ENCODE measurements at places on chromosomes 5 and 9. TPM values are rescaled to one million over a fixed set of nuclear protein-coding genes. Genes with fewer than 3 reads are reported as not detected.

The KLF9 gene
- total RNA-seq = 5.9 TPM

The PRRX2 gene
- not detected for total RNA-seq

The TEX48 gene
- total RNA-seq = not detected

The AJM1 gene
- 5.6 TPM for total RNA-seq

The RFESD gene
- 5.9 TPM for total RNA-seq

The PDCD1LG2 gene
- total RNA-seq = 1.8 TPM

The MOB3B gene
- total RNA-seq = 3.7 TPM

GRCh38 chr9:32968101-32969011 lies 33.1 kb downstream of the APTX start:
- H3K4me3 ChIP-seq = no peak overlapping the region
- no peak overlapping the region for H3K27ac ChIP-seq
- no peaks in the 10 kb centered on the region for H3K4me1 ChIP-seq
- no peaks in the 10 kb centered on the region for H3K27me3 ChIP-seq
- DNase-seq = peak; percentile 59
- H3K36me3 ChIP-seq = peaks cover 22% of the 10 kb centered on the region

- no peaks in the 10 kb centered on the region for H3K36me3 ChIP-seq
- no peaks in the 10 kb centered on the region for H3K27me3 ChIP-seq
- no peak for DNase-seq
- no peaks in the 10 kb centered on the region for H3K4me1 ChIP-seq
- H3K4me3 ChIP-seq = no peak overlapping the region
- no peak overlapping the region for H3K27ac ChIP-seq
Measured at GRCh38 chr5:97591781-97592180, 408.7 kb upstream of the RIOK2 start.

DNA sequence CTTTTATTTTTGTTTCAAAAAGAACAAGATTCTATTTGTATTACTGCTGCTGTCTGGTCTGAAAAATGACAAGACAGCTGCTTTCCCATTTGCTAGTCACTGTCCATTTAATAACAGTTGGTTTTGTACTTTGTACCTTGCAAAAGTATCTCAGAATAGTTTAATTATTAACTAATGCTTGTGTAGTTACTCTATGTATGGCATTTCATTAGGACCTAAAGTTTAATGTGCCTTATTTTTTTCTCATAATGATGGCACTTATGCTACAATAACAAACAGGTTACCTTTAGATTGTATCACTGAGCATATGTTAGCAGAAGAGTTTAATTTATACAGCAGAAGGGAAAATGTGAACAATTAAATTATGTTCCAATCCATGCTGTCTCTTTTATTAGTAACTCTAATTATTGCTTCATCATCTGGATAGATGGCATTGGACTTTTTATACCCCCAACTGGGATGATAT lies 134.2 kb downstream of the CDH10 start:
- H3K27ac ChIP-seq = no peak overlapping the region
- no peaks in the 10 kb centered on the region for H3K36me3 ChIP-seq
- H3K27me3 ChIP-seq = no peaks in the 10 kb centered on the region
- H3K4me1 ChIP-seq = no peaks in the 10 kb centered on the region
- H3K4me3 ChIP-seq = no peak overlapping the region

DNA sequence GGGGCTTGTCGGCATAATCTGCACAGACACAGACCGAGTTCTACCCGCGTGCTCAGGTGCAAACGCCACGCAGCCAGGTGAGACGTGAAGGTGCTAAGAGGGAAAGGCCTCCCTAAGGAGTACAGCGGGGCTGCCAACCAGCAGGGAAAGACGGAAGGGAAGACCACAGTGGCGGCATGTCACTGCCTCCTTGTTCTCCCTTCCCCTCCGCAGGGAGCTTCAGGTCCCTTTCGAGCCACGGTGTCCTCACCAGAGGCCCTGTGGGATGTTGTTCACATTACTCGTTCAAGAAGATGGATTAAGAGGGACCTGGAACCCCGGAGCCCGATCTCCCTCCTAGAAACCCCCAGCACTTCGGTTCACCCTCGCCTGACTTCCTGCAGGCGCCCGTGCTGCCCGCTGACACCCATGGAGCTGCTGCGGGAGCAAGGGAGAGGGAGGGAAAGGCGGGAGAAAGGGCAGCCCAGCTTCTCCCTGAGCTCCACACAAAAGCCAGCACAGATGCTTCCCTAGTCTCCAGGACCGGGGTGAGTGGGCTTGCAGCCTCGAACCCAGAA lies 686 bp downstream of the BRD9 start:
- peaks cover 39% of the 10 kb centered on the region for H3K36me3 ChIP-seq
- H3K27me3 ChIP-seq = no peaks in the 10 kb centered on the region
- peak; percentile 27 for DNase-seq

- H3K27me3 ChIP-seq = no peaks in the 10 kb centered on the region
- peaks cover 13% of the 10 kb centered on the region for H3K4me1 ChIP-seq
- H3K27ac ChIP-seq = no peak overlapping the region
- peak; percentile 75 for DNase-seq
- no peak overlapping the region for H3K4me3 ChIP-seq
Measured at GRCh38 chr5:164277720-164278119, 772.3 kb downstream of the MAT2B start.

DNA sequence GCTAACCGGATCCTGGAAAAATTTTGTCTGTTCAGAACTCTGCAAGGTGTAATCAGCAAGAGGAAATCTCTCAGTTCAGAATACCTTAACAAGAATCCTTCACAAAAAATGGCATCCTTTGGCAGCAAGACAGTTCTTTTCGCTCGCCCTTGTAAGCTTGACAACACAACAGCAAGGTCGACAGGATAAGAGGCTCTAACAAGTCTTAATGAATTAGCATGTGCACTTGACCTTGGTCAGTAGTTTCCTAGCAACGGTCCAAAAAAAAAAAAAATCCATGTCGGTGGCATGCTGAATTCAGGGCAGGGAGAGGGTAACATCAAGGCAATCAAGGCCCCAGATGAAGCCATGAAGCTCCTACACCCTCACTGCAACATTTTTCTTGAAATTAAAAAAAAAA lies 172.8 kb downstream of the APBA1 start:
- H3K36me3 ChIP-seq = no peaks in the 10 kb centered on the region
- H3K4me1 ChIP-seq = peaks cover 12% of the 10 kb centered on the region
- H3K27ac ChIP-seq = no peak overlapping the region
- no peaks in the 10 kb centered on the region for H3K27me3 ChIP-seq

- H3K4me1 ChIP-seq = peaks cover 10% of the 10 kb centered on the region
- no peaks in the 10 kb centered on the region for H3K27me3 ChIP-seq
- H3K27ac ChIP-seq = peak overlapping the region; percentile 95
Measured at GRCh38 chr5:126778675-126779403, 1.9 kb downstream of the LMNB1 start.

DNA sequence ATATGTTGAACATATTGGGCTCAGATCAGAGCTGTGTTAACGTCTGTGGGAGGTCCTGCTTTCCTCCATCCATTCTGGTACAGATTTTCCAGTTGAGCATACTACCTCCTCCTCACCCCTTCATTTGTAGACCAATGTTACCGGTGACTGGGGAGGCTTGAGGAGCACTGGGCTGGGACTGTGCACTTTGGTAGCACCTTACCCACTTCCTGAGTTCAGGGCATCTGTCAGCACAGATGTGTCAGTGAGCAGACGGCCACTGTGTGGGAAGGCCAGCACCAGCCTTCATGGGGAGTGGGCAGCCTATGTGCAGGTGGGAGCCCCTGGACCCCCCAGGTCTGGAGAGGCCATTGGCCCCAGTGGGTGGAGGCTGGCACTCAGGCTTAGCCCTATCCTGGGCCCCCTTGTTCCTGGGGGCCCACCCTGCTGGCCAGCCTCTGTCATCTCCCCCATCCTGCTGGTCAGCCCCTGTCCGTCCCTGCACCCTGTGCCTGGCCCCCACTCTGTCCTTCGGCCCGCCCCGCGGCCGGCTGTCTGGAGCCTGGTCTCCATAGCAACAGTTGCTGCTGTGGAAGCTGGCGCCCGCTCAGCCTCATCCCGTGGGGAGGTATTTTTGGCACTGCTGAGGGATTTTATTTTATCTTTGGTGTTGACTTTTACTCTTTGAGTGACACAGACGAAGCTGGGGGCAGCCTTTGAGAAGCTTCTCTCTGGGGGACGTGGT lies 21.3 kb downstream of the WNK2 start:
- H3K27ac ChIP-seq = no peak overlapping the region
- no peak overlapping the region for H3K4me3 ChIP-seq
- H3K36me3 ChIP-seq = no peaks in the 10 kb centered on the region

DNA sequence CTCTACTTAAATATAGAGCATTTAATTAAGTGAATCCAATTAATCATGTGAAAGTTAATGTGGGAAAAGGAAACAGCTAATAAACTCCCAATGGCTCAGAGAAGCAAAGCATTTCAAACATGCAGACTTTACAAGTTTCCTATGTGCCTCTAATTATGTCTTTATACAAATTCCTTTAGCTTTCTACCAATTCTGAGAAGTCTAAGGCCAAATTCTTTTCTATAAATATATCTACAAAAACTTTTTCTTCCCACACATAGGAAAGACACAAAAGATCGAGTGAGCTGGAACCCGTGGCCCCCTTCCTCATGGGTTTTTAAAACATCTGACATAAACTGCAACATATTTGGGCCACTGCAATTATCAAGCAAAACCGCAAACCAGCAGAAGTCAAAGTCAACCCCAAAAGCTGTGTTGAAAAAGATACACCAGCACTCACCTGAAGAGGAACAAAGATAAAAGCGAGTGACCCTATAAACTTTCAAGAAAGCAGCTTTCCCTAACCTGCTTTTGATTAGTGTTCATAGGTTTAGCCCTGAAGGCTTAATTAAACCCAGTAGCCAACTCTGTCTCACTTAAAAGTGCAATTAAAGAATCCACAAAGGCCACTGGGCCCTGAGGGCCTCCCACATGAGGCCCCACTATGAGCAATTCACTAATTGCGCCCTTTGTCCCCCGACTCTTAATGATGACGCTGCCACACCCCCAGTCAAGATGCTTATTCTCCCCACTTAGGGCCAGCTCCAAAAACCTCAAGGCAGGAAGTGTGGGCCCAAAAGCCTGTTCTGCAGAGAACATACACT lies 12.1 kb downstream of the SEMA5A start:
- DNase-seq = no peak
- no peak overlapping the region for H3K4me3 ChIP-seq
- no peak overlapping the region for H3K27ac ChIP-seq
- no peaks in the 10 kb centered on the region for H3K27me3 ChIP-seq

DNA sequence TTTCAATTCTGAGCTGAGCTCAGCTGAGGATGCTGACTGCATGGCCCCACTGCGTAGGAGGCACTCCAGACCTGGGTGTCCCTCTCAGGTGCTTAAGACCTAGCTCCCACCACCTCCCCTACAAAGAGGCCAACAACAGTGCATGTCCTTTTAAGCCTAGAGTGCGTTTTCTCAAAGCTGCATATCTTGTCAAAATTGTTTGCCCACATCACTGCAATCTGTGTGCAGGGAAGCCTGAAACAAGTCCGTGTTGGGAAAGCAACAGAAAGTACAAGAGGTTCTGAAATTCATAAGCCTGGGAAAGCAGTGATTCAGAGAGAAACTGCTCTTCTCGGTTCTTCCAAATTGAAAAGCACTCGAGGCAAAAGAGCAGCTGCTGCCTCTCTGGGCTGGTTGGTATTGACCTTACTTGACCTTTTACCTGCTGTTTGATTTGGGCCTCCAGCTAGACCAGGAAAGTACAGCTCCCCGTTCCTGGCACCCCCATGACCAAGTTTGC lies 238.4 kb downstream of the NR2F1-AS1 start:
- H3K36me3 ChIP-seq = peaks cover 9% of the 10 kb centered on the region
- no peak overlapping the region for H3K4me3 ChIP-seq
- no peaks in the 10 kb centered on the region for H3K4me1 ChIP-seq
- H3K27ac ChIP-seq = no peak overlapping the region

- DNase-seq = no peak
- H3K4me1 ChIP-seq = peaks cover 6% of the 10 kb centered on the region
- H3K4me3 ChIP-seq = no peak overlapping the region
Measured at GRCh38 chr9:21570643-21571275, 88.6 kb upstream of the IFNE start.

GRCh38 chr5:54159893-54160195 lies 150.5 kb downstream of the ARL15 start:
- no peaks in the 10 kb centered on the region for H3K27me3 ChIP-seq
- no peak for DNase-seq
- H3K4me1 ChIP-seq = no peaks in the 10 kb centered on the region
- no peak overlapping the region for H3K27ac ChIP-seq
- no peak overlapping the region for H3K4me3 ChIP-seq

GRCh38 chr9:76370396-76371023 lies 23.7 kb downstream of the RFK start:
- no peak for DNase-seq
- H3K36me3 ChIP-seq = no peaks in the 10 kb centered on the region
- no peaks in the 10 kb centered on the region for H3K27me3 ChIP-seq

GRCh38 chr9:135980926-135981630 lies 19.9 kb upstream of the UBAC1 start:
- H3K36me3 ChIP-seq = no peaks in the 10 kb centered on the region
- no peaks in the 10 kb centered on the region for H3K4me1 ChIP-seq
- no peak for DNase-seq
- no peak overlapping the region for H3K4me3 ChIP-seq
- peaks cover 17% of the 10 kb centered on the region for H3K27me3 ChIP-seq
- no peak overlapping the region for H3K27ac ChIP-seq

- no peak overlapping the region for H3K4me3 ChIP-seq
- no peaks in the 10 kb centered on the region for H3K27me3 ChIP-seq
- H3K36me3 ChIP-seq = no peaks in the 10 kb centered on the region
- no peak for DNase-seq
Measured at GRCh38 chr5:179484201-179484600, 66.2 kb upstream of the RUFY1 start.

DNA sequence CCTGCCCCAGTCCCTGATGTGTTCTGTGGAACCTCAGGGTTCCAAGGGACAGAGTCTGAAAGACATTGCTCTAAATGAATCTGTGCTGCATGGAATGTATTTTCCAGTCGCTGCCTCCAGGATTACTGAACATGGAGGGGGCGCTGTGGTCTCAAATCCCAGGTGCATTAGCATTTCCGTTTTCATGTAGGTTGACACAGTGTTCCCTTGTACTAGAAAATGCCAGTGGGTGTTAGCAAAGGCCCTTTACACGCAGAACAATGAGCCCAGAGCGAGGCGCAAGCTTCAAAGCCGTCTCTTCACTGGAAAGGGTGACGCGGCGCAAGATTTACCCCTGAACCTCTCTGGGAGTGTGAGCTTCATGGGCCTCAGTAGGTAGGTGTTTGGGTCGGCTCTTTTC lies 308.3 kb downstream of the SLIT3 start:
- no peaks in the 10 kb centered on the region for H3K36me3 ChIP-seq
- H3K4me3 ChIP-seq = no peak overlapping the region
- no peak overlapping the region for H3K27ac ChIP-seq

- no peak overlapping the region for H3K4me3 ChIP-seq
Measured at GRCh38 chr9:122084026-122084675, 9.0 kb downstream of the TTLL11 start.

DNA sequence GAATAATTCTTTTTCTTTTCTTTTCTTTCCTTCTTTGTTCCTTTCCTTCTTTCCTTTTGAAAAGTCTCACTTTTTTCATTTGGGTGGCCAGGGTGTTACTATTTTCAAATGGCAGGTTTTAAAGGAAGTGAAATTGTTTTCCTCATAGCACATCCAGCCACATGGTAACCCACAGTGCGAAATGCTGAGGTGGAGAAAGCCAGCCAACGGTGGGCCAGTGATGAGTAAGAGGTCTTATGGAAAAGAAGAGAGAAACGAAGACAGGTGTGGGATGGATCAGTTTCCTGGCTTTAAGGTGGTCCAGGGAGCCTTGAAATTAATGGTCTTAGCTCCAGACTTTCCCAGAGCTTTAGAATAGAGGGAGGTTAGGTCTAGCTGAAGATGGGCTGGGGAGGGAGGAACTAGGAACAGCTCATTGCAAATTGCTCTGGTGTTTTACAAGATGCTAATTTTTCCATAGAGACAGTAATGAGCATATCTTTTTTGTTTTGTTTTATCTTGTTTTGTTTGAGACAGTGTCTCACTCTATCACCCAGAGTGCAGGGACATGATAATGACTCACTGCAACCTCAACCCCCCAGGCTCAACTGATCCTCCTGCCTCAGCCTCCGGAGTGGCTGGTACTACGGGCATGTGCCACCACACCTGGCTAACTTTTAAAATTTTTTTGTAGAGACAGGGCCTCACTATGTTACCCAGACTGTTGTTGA lies 17.8 kb downstream of the ITK start:
- DNase-seq = no peak
- no peak overlapping the region for H3K27ac ChIP-seq
- H3K4me3 ChIP-seq = no peak overlapping the region
- peaks cover 58% of the 10 kb centered on the region for H3K27me3 ChIP-seq
